Right ventricle myocardium superior (tissue), 1 donor: ENCODE measurements at places on chromosomes 1 and 21. TPM values are rescaled to one million over a fixed set of nuclear protein-coding genes. Genes with fewer than 3 reads are reported as not detected.

DNA sequence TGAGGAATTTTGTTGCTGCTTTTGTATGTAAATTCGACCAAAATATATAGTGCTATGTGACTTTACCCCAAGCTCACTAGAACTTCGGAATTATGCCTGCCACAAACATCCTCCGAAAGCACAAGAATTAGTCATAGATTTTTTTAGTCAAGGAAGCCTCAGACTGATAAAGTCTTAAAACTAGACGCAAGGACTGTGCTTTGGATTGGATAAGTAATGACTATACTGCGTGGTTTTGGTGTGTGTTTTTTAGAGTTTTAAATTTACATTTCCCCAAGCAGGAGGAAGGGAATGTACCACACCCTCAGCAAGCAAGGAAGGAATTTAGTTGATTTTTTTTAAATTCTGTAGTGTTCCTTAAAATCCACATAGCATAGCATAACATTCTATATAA, 10.3 kb downstream of the WLS start:
- DNase-seq, result no peak

- DNase-seq, result no peak
These were observed 67.7 kb upstream of the RAB4A start for GRCh38 chr1:229203030-229203751.

GRCh38 chr1:39876144-39876543, 7.2 kb downstream of the TRIT1 start:
- DNase-seq, result no peak

Gene TAL1
- 3.8 TPM for total RNA-seq

Gene MAGI3
- total RNA-seq, result 4.7 TPM

Gene LRRN2
- 1.7 TPM for total RNA-seq
